MM.1S (cell line): ENCODE measurements at places on chromosomes 2 and 18.

GRCh38 chr2:135074216-135074615, 22.1 kb downstream of the RAB3GAP1 start:
- DNase-seq, result no peak

GRCh38 chr2:36380624-36381481, 25.3 kb downstream of the CRIM1 start:
- DNase-seq, result no peak

DNA sequence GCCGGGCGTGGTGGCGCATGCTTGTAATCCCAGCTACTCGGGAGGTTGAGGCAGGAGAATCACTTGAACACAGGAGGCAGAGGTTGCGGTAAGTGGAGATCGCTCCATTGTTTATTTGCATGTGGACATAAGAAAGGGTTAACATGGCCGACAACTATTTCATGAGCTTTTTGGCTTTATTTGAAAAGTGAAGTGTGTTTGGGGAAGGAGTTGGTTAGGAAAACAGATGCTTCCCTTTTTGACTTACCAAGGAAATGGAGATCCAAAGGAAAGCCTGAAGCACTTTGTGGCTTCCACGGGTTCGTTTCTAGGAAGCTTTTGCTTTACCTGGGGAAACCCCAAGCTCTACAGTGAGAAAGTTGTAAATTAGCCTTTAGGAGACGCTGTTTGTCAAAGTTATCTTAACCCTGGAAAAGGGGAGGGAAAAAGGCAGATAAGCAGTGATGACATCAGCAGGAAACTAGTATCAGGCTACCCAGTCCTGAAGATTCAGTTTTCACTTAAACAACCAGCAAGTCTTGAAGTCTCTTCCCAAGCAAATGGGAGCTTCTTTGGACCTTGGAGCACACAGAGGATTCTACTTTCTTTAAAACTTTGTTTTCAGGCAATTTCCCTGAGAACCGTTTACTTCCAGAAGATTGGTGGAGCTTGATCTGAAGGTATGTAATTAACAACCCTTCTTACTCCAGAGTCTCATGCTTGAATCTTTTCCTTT, at the start of gene CASP10:
Gene CASP10 (plus strand): TSS at position 492 of the 715 bp plus-strand sequence. CDS start 2,637 bp downstream, outside the sequence.
- peak; percentile 94 for DNase-seq

DNA sequence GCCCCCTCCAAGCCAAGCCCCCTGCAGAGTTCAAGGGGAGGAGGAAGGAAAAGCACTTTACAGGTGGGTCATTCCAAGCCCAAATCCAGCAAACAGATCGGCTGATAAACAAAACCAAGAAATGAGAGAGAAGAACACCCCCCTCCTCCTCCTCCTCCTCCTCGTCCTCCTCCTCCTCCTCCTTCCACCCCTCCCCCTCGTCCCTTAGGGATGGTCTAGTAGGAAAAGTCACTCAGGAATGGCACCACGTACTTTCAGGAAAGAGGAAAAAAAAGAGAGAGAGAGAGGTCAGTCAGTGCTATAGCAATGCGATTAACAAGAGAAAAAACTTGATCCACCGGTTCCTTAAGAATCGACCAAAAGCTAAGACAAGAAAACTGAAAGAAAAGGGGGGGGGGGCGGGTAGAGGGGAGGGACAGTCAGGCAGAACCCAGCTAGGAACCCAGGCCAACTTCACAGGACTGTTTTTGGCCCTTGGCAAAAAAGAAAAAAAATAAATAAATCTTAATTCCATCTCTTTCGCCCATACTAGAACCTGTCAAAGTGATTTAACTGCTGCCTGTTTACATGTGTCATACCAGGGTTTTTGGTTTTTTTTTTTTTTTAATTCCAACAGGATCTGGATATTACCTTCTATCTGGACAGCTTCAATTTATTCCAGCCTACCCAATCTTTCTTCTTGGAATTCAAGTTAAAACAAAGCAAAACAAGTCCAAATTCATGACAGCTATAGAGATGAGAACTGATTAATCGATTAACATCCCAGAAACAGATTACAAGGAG, 906 bp downstream of the IKZF2 start:
- no peak for DNase-seq

GRCh38 chr2:240499309-240500301, 58.2 kb downstream of the ANKMY1 start:
- no peak for DNase-seq

- no peak for DNase-seq
These were observed 362.4 kb downstream of the KCNJ3 start for GRCh38 chr2:155060896-155061295.

GRCh38 chr2:197113275-197113711, 186.8 kb upstream of the PGAP1 start:
- DNase-seq, result peak; percentile 45

- no peak for DNase-seq
These were observed 308.7 kb downstream of the CBLN2 start for GRCh38 chr18:72235422-72235821.

DNA sequence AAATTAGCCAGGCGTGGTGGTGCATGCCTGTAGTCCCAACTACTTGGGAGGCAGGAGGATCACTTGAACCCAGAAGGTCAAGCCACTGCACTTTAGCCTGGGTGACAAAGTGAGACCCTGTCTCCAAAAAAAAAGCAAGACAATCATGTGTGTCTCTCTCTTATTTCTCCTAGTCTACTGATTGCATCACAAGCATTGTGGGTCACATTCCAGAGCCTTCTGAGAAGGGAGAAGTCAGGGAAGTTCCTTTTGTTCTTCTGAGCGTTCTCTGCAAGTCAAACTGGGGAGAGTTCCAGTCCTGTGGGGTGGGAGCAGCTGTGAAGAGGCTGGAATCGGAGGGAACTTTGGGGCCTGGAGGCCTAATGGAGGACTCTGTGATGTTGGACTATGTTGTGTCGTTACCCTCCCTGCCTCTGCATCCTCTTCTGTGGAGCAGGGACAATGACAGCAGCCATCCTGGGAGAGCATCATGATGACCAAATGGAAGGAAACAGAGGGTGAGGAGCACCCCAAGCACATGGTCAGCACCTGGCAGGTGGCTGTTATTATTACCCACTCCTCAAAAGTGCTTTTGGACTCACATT, 115.4 kb downstream of the MRO start:
- DNase-seq, result no peak

GRCh38 chr2:108363908-108364225, 13.9 kb upstream of the SULT1C4 start:
- no peak for DNase-seq

- DNase-seq, result no peak
These were observed 152.2 kb downstream of the ALPK2 start for GRCh38 chr18:58476516-58477256.

GRCh38 chr2:32976409-32977063, 29.8 kb downstream of the LTBP1 start:
- DNase-seq, result no peak

DNA sequence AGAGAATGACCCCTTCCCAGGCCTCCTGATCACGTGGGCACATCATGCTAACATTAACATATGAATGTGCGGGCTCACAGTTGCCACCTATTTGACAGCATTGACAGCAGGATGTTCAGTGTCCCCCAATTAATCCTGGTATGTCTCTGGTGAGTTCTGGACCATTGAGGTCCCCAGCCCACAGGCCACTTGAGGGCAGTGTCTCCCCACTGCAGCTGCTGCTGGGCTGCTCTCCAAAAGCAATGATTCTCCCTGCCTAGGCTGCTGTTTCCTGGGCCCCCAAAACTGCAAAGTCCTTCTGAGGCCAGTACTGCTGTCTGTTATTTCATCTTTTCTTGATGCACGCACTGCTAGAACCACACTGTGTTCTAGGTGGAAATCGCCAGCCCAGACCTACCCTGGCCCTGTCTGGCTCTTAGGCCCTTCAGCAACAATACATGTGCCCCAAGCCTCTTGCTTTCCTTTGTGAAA, 52.7 kb upstream of the MAPK4 start:
- peak; percentile 47 for DNase-seq

DNA sequence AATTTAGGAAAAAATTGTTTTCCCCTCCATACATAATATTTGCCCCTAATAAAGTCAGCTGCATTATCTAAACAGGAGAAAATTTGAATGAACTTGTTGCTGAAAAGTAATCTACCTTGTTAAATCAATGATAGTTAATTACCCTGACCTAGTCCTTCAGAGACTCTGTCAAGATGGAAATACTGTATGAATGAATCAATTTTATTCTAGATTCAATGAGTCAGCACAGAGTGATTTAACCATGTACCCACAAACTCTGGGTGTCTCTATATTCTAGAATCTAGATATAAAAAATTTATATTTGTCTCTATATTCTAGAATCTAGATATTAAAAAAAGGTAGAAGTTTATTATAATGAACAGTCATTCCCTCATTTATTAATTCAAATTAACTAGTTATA, 36.2 kb downstream of the NDUFAF7 start:
- no peak for DNase-seq

DNA sequence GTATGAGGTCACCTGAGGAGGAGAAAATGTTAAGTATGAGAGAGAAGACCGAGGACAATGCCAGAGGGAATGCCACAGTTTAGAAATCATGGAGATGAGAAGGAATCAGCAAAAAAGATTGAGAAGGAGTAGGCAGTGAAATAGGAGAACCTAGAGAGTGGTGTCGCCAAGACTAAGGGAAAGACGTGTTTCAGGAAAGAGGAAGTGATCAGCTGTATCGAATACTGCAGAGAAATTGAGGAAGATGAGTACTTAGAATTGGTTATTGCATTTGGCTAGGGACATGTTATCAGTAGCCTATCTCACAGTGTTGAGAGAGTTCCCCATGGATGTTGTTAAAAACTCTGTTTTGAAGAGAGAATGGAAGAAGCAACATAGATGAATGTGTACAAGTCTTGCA, 112.3 kb downstream of the GALNT1 start:
- DNase-seq, result no peak

GRCh38 chr2:109476641-109477441, 136.9 kb downstream of the SEPTIN10 start:
- no peak for DNase-seq

- no peak for DNase-seq
These were observed 79.4 kb downstream of the XRCC5 start for GRCh38 chr2:216188559-216188850.

DNA sequence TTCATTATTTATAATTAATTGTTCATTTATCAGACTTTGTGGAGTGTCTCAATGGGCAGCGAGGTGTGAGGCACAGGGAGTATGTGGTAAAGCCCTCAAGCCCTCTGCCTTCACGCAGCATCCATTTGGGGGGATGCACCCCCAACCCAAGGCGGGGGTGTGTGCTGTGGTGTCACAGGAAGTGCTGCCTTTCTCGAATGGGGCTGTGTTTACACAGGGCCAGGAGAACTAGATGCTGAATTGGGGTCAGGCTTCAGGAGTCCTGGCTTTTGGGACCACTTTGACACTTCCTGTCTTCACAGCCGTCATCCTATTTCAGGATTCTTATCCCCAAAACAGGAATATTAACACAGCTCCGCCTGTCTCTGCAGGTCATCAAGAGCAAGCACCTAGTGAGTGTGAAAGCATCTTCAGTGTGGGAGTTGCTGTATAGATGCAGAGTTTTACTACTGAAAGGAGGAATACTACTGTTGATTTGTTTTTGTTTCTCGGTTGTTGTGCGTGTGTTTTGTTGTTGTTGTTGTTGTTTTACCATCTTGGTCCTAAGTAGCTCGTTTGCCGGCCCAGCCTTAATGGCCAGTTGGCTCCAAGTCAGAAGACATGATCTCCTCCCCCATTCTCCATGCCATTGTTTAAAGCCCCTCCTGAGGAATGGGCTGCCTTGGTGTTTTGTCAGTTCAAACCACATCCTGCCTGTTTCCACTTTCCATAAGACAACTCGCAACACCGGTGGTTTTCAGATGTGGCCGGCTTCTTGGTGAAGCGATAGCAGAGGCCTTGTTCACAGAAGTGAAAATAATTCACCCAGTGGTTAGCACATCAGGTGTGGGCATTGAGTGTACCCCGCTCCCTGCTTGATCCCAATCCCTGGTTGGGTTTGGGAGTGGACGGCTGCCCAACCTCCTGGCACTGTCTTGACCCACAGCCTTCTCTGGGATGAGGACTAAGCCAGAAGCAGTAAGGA, 221.3 kb downstream of the BCL2 start:
- DNase-seq, result peak; percentile 83

- no peak for DNase-seq
These were observed 155.5 kb upstream of the CAVIN2 start for GRCh38 chr2:192002418-192002817.

GRCh38 chr2:128369602-128370467, 51.2 kb upstream of the HS6ST1 start:
- DNase-seq, result no peak

DNA sequence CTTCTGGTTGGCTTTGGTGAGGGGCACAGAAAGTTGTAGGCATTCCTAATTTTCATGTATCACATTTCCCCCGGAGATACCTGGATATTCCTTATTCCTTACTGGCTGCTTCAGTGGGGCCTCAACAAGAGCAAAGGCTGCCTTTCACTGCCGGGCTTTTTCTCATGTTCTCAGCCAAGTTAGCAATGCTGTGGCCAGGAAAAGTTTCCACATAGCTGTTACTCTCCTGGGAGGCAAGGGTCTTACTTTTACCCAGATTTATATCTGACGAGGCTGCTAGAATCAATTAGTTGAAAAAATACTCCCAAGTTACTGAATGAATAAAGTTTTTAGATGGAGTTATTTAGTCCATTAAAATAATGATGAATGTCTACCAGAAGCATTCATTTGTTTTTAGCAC, 230.5 kb downstream of the ZNF407 start:
- no peak for DNase-seq

DNA sequence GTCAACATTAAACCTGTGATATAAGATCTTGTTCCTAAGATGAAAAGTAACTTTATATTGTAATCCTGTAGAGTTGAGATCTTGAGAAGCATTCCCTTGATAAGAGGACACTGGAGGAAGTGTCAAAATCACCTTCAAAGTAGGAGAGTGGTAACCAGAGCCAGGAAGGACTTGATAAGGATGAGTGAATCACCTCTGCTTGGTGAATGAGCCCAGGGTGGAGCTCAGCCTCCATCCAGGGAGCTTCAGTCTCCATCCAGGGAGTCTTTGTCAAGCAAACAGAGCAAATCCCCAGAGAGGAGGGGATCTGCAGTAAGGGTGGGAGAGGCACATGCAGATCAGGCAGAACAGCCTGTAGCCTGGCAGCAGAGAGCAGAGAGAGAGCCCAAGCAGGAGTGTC, 167.1 kb upstream of the SIX2 start:
- no peak for DNase-seq

- DNase-seq, result no peak
These were observed 32.8 kb upstream of the MYO3B start for GRCh38 chr2:170145191-170145590.

DNA sequence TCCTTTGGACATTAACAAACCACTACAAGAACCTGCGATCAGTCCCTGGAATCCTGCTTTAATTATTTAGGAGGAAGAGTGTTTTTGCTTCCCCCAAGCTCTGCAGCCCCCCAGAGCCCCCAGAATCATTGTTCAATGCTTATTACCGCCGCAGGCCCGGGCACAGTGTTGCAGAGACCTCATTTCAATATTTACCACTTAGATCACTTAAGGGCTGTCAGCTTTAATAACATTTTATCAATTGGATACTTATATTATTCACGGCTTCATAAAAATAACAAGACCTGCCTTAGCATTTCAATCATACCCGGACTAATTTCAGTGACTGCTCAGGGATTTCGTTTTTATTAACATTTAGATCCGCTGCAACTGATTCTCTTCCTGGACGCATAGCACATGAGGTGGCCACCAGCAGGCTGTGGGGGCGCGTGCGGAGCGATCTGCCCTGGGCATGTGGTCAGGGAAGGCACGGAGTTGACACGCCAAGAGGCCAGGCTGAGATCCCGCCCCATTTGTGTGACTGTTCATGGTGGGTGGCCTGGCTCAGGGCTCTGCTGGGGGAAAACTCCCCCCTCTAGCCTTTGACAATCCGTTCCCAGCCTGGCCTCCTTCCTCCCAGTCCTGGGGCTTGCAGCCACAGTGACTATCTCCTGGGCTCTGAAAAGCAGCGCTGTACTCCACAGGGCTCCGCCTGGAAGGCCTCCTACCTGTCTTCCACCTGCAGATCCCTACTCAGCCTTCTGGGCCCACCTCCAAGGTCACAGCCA, 267.6 kb downstream of the SRBD1 start:
- no peak for DNase-seq

GRCh38 chr2:128585706-128586105, 267.0 kb upstream of the HS6ST1 start:
- DNase-seq, result no peak
